ENCODE measurements at places on chromosomes 2 and 18. TPM values are rescaled to one million over a fixed set of nuclear protein-coding genes. Genes with fewer than 3 reads are reported as not detected.

Gene LRP2
- total RNA-seq, result not detected

Gene TTR
- not detected for total RNA-seq

Gene MARCHF7
- 72.6 TPM for total RNA-seq

Gene PSMA8
- not detected for total RNA-seq

Gene FASTKD1
- 71.4 TPM for total RNA-seq

Gene IL36A
- not detected for total RNA-seq

Gene ANKRD30B
- not detected for total RNA-seq

Gene LCT
- total RNA-seq, result not detected

Gene PLA2R1
- 16.8 TPM for total RNA-seq

Gene OR6B2
- not detected for total RNA-seq

Gene NOL4
- not detected for total RNA-seq

Gene OST4
- 320 TPM for total RNA-seq

Gene GALNT3
- total RNA-seq, result 230 TPM

Gene UNC80
- 0.16 TPM for total RNA-seq

Gene APOB
- total RNA-seq, result 0.75 TPM

Gene UGT1A8
- 13.9 TPM for total RNA-seq

Gene EGR4
- not detected for total RNA-seq

Gene LRPPRC
- 83.3 TPM for total RNA-seq

All from transverse colon (tissue), 4 donors.